Retinal pigment epithelial cell (primary cell): ENCODE measurements at places on chromosomes 7 and 10.

DNA sequence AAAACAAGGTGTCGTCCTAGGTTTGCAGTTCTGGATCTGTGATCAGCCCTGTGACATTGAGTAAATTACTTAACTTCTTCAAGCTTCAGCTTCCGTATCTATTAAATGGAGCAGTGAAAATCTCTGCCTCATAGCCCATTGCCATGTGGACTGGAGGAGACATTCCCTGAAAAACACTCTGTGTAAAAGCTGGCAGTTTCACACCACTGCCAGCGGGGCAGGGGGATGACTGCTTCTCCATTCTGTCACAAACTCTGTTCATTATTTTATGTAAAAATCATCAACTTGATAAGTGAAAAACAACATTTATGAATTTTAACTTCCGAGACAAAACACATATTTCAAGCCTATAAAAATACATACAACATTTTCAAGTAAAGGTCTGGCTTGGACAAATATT lies 234.7 kb downstream of the BMPER start:
- DNase-seq = no peak

DNA sequence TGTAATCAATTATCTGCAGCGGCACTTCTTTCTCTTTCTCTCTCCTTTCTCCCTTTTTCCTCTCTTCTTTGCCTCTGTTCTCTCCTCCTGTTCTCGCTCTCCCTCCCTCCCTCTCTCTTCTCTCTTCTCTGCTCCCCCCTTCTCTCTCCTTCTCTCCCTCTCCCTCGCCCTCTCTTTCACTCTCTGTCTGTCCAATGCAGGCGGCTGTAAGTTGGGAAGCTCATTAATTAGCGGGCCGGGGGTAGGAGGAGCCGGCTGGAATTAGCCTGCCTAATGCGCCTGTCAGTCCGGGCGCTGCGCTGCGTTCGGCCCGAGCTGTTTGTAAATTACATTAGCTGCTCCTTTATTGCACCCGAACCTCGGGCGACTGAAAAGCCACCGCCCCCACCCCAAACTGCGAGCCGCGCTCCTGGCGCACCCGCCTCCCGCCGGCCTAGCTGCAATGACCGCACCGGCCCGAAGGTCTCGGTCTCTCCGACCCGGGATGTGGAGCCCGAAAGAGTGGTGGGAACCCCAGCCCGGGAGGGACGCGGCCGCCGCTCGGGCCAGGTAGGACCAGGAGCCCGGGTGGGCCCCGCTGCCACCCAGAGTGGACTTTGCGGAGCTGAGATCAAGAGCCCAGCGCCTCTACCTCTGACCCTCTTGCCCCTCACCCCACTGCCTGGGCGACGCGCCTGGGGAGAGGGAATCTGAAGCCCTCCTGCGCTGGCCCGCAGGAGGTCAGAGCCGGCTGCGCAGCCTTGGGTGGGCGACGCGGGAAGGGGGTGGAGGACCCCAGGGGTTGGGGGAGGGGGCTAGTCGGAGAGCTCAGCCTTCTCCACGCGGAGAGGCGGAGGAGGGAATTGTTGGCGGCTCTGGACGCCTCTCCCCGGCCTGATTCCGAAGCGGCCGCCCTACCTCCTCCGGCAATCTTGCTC lies at the start of gene LBX1:
LBX1 (minus strand) TSS at position 198 of the 917 bp plus-strand sequence. CDS start 648 bp downstream, outside the sequence.
- no peak for DNase-seq

DNA sequence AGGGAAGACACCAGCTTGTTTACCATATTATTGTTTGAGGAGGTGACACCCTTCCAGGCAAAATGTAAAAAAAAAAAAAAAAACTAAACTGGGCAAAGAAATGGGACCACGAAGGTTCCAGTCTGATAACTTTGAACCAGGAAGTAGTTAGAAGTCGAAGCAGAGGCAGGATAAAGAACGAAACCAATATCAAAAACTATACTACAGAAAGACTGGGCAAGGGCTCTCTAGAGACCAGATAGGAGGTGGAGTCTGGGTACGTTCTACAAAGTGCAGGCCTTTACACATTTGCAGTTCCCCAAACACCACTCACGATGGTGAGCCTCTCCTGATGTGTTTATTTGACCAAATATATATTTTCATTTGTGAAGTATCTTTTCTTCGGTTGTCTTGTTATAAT lies 125.7 kb upstream of the CDK1 start:
- DNase-seq = no peak

DNA sequence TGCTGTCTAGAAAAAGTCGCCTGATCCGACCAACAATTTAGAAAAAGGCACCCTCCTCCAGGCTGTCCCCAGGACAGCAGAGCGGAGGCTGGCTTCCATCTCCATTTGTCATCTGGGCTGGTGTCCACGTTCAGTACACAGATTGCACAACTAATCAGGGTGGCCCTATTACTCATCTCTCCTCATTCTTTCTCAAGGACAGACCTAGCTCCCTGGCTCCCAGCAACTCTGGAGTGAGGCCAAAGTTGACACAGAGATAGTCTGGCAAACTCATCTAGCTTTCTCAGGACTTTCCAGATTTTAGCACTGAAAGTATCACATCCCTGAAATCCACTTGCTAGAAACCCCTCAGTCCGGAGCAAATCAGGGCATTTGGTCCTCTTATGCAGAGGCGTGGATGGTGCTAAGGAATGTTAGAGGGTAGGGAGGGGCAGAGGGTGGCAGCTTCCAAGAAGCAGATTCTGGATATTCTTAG lies 75.1 kb downstream of the DNAH11 start:
- DNase-seq = no peak

GRCh38 chr7:15461576-15461975 lies 100.2 kb downstream of the AGMO start:
- peak; percentile 34 for DNase-seq

- no peak for DNase-seq
Measured at GRCh38 chr10:7409045-7409731, 1.6 kb downstream of the SFMBT2 start.

GRCh38 chr10:118047157-118047719 lies 497 bp upstream of the RAB11FIP2 start:
- DNase-seq = no peak

- DNase-seq = no peak
Measured at GRCh38 chr10:132774902-132775863, 10.8 kb downstream of the NKX6-2 start.

GRCh38 chr7:115816318-115816974 lies 214.1 kb downstream of the TFEC start:
- no peak for DNase-seq

DNA sequence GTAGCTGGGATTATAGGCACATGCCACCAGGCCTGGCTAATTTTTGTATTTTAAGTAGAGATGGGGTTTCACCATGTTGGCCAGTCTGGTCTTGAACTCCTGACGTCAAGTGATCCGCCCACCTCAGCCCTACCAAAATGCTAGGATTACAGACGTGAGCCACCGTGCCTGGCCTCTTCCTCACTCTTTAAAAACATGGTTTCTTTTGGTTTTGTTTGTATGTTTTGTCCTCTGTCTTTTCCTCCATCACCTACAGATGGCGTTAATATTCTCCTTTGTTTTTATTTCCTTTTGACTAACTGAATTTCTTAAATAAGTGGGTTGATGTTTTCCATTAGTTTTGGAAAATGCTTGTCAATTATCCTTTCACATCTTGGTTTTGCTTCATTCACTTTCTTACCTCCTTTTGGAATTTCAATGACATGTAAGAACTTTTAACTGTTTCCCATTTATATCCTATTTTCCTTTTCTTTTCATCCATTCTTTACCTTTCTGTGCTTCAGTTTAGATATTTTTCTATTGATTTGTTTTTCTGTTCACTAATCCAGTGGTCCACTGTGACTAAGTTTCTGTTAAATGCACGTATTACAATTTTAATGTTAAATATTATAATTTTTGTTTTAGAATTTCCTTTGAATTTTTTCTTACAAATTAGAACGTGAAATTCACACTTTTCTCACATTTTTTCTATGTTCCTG lies 104.1 kb downstream of the ZNF467 start:
- DNase-seq = no peak

DNA sequence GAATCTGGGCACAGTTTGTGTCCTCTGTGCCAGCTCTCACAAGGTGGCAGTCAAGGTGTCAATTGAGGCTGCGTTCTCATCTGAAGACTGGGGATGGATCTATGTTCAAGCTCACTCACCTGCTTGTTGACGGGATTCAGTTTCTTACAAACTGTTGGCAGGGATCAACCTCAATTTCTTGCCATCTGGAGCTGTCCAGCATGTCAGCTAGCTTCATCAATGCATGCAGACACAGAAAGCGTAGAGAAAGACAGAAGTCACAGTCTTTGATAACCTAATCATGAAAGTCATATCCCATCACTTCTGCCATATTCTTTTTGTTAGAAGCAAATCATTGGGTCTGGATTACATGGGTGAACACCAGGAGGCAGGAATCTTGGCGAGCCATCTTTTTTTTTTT lies 32.0 kb upstream of the WAPL start:
- no peak for DNase-seq

GRCh38 chr7:69162931-69163670 lies 435.2 kb upstream of the AUTS2 start:
- DNase-seq = no peak

DNA sequence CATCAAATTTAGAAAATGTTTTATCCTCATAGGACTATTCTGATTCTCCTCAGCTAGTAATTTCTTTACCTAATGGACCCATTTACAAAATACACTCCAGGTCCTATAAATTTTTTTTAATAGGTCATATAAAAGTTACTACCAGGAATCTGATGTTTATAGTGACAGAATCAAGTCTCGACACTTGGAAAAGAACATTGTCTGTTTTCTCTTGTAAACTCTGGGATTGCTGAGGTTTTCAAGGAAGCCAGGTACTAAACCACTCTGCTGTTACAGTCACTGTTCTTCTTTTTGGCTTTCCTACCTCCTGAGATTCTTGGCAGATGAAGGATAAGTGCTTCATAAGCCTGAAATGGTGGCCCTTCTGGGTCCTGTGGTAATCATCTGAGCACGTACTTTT lies 493.1 kb downstream of the AUTS2 start:
- DNase-seq = no peak

GRCh38 chr10:66102756-66103155 lies 823.1 kb upstream of the LRRTM3 start:
- no peak for DNase-seq

DNA sequence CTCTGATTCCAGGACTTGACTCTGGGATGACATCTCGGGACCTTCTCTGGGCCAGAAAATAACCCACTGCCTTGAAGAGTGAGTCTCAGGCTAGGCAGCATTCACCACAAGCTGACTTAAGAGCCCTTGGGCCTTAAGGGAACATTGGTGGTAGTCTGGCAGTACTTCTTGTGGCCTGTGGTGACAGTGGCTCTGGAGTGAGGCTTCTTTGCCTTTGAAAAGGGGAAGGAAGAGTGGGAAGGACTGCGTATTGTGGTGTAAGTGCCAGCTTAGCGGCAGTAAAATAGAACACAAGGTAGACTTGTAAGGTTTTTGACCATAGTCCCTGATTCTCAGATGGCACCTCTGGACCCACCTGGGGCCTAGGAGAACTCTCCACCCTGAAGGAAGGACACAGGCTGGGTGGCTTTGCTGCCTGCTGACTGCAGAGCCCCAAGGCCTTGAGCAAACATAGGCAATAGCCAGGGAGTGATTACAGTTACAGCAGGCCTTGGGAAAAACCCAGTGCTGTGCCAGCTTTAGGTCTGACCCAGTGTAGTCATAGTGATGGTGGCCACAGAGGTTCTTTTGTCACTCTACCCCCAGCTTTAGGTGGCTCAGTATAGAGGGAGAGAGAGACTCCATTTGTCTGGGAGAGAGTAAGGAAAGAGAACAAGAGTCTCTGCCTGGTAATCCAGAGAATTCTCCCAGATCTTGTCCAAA lies 483.9 kb downstream of the SH2D4B start:
- DNase-seq = no peak

DNA sequence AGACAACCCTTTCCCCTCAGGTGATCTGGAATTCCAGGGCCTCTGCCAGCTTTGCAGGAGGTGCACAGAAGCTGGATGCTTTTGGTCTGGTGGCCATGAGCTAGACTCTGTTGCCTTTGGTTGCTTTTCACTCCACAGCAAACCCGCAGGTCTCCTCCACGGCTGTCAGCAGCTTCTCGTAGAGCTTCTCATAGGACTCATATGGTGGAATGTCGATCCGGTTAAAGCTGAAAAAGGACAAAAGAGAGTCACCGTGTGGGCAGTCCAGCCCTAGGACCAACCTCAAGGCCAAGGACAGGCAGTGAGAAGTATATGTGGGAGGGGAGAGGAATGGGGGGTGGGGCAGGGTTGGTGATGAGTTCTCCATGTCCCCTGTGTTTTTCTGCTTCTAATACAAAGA lies 113.5 kb downstream of the SMURF1 start:
- DNase-seq = no peak

GRCh38 chr7:54813398-54813797 lies 54.4 kb upstream of the SEC61G start:
- DNase-seq = no peak

- DNase-seq = no peak
Measured at GRCh38 chr10:26914898-26915297, 54.1 kb upstream of the ABI1 start.

- no peak for DNase-seq
Measured at GRCh38 chr10:80260295-80261243, 28.9 kb downstream of the MAT1A start.

- DNase-seq = no peak
Measured at GRCh38 chr10:75355706-75356105, 45.9 kb downstream of the ZNF503 start.

DNA sequence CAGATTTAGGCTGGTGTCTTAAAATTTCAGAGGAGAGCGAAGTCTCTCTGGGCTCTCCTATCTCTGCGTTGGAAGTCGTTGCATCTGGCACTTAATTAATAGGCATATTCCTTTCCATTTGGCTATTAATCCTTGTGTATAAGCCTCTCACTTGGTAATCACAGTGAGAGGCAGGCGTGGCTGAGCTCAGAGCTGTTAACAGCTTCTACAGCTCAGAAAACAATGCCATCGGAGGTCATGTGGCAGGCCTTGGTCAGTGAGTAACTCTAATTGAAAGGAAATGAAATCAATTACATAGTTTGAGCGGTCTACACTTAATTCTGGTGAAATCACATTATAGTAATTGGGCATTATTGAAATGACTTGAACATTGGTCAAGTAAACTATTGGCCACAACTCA lies 135.1 kb downstream of the DPY19L1 start:
- peak; percentile 51 for DNase-seq

DNA sequence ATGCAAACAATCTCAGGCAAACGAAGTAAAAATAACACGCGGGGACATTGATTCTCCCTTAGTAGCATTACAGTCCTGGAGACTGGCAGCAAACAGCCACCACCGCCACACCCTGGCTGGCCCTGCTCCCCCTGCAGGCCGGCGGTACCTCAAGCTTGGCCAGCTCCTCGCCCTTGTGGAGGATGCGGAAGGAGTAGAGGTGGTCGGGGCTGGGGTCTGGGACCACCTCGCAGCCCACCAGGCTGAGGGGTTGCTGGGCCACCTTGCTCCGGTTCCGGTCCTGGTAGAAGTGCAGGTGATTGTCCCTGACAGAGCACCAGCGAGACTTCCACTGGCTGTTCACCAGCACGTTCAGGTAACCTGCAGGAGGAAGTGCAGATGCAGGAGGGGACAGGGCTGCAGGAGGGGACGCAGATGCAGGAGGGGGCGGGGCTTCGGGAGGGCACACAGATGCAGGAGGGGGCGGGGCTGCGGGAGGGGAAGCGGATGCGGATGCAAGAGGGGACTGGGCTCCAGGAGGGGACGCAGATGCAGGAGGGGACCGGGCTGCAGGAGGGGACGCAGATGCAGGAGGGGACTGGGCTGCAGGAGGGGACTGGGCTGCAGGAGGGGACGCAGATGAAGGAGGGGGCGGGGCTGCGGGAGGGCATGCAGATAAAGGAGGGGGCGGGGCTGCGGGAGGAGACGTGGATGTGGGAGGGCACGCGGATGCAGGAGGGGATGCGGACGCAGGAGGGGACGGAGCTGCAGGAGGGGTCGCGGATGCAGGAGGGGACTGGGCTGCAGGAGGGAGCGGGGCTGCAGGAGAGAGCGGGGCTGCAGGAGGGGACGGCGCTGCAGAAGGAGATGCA lies 65.7 kb downstream of the VWA2 start:
- DNase-seq = no peak
